CMK (cell line): ENCODE measurements at places on chromosomes 7 and 10.

GRCh38 chr7:116560021-116560970 lies 35.5 kb downstream of the CAV1 start:
- DNase-seq: no peak

DNA sequence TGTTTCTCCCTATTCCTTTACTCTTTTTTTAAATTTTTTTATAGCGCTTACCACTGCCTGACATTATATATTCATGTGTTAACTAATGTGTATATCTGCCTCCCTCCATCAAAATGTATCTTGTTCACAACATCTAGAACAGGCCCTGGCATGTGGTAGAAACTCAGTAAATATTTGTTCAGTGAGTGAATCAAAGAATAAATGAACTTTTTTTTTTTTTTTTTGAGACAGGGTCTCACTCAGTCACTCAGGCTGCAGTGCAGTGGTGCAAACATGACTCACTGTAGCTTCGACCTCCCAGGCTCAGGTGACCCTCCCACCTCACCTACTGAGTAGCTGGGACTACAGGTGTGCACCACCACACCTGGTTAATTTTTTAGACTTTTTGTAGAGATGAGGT lies 7.5 kb upstream of the CALD1 start:
- no peak for DNase-seq

DNA sequence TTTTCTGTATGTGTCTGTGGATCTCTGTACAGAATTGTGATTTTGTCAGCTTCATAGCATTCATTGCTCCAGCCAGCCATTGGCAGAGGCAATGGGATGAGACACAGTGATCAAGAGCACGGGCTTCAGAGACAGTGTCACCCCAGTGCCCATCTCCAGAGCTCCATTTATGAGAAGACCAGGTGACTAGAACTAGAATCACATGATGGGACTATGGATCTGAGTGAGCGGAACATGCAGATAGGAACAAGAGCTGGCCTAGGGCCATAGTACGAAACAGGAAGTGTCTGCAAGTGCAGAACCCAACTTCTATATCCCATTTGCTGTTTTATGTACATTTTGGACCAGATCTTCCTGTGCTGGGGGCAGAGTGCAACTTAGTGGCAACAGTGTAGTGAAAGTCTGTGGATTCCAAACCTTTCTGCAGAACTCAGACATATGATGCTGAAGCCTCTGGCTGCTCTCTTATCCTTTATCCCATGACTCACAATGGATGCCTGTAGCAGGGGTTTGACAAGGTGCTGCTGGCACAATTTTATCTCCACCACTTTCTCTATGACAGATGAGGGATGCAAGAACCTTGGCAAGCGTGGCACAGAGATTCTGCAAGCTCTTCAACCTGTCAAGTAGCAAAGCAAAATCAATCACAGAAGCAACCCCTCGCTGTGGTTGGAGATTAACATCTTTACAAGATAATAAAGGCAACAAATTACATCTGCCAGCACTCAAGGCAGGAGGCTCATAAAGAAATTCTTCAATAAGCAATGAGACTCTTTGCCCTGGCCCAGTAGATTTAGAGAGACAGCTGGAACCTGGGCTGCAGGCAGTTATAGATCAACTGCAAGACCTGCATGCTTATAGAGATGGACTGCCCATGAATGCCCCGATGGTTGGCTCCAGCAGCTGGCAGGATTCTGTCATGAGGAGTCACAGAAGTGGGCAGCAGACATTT lies 681.3 kb downstream of the TNS3 start:
- no peak for DNase-seq

GRCh38 chr10:132582771-132583170 lies 45.2 kb downstream of the INPP5A start:
- no peak for DNase-seq
